SJSA1 (cell line): ENCODE measurements at places on chromosomes 5 and 9. TPM values are rescaled to one million over a fixed set of nuclear protein-coding genes. Genes with fewer than 3 reads are reported as not detected.

The UBE2QL1 gene
- total RNA-seq, result not detected in 2 replicates

The SEMA4D gene
- total RNA-seq, result 0.03 and 0.37 TPM in 2 replicates

The FOXD4L3 gene
- total RNA-seq, result not detected in 2 replicates

The NIPAL4 gene
- total RNA-seq, result 0.18 TPM in 1 of 2 replicates, not detected in the other

The COL27A1 gene
- total RNA-seq, result 4.2 and 4.7 TPM in 2 replicates

The NDFIP1 gene
- 76.1 and 77.2 TPM in 2 replicates for total RNA-seq

- no peak for DNase-seq
Observed at GRCh38 chr5:140266471-140267200, 36.3 kb downstream of the PFDN1 start.

DNA sequence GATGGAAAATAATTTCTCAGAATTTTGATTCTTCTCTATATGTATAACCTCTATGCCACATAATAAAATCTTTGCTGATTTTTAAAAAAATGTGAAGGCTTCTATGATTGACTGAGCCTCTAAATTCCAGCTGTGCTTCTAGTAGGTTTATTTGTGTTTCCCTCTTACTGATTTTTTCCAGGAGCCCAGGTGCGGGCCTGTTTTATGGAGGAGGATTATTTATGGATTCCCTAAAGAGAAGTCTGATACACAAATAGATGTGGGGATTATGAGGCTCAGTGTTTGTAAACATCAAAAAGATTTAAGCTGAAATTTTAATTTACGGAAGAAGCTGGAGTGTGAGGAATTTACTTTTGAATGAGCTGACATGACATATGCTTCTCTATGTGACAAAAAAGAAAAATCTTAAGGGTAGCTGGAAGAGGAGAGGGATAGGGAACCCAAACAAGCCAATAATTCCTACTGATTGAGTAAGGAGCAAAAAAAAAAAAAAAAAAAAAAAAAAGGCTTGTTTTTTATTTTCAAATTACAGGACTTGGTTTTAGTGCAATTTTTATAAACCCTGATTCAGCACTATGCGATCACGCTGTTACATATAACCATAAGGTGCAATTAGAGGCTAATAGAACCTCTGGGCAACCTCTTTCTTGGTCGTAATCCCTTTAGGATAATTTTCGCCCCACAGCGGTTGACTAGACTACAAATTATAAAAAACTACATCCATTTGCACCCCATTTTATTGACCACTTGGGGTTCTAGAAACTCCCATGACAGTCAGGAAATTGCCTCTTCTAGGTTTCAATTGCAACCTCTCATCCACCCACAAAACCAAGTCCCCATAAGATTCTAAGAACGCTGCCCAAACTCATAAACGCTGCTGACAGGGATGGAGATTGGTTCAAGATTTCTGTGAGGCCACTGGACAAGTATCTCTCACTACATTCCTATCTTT lies 44.4 kb upstream of the RAI14 start:
- DNase-seq, result no peak

DNA sequence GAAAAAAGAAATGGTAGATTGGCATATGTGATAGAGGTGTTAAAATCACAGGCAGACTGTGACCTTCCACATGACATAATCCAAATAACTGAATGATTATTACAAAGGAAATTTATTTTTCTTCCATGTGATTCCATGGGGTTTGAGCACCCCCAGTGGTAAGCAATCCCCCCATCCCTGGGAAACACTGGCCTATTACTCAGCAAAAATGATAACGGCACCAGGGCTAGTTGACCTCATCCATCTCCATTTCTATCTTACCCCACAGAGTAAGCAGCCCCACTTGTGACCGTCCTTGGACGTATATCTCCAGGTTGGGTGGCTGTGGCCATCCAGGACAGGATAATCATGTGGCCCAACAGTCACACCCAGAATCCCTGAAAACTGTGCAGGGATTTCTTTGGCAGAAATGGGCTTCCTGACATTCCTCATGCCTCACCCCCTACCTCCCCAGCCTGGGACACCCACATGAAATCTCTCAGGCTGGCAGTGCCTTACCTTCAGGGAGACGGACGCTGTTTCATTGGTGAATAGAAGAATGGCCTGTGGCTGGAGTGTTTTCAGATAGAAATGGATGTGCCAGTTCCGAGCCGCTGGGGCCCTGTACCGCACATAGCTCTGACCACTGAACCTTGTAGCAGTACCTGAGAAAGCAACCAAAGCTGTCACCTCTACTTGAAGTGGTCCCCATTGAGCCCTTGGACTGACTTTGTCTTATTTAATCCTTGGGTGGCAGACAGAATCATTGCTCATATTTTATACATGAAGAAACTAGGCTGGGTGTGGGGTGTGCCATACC lies 69.9 kb downstream of the SLC36A1 start:
- no peak for DNase-seq

- DNase-seq, result no peak
Observed at GRCh38 chr9:2163231-2163885, 148.2 kb downstream of the SMARCA2 start.

GRCh38 chr5:135089912-135090311 lies 55.9 kb upstream of the PITX1 start:
- DNase-seq, result no peak
